ENCODE measurements at places on chromosomes 4 and X. TPM values are rescaled to one million over a fixed set of nuclear protein-coding genes. Genes with fewer than 3 reads are reported as not detected.

Gene TEC
- total RNA-seq, result 3.7 TPM

Gene MAGED4B
- 0.12 TPM for total RNA-seq

Gene THAP9
- 3.1 TPM for total RNA-seq

Gene MAGEA9B
- not detected for total RNA-seq
